ENCODE measurements at places on chromosomes 1 and 21.

- DNase-seq: no peak
Measured at GRCh38 chr1:171213559-171214454, 28.7 kb downstream of the FMO2 start.

GRCh38 chr21:29342363-29342957, 43.7 kb downstream of the BACH1 start:
- no peak for DNase-seq

DNA sequence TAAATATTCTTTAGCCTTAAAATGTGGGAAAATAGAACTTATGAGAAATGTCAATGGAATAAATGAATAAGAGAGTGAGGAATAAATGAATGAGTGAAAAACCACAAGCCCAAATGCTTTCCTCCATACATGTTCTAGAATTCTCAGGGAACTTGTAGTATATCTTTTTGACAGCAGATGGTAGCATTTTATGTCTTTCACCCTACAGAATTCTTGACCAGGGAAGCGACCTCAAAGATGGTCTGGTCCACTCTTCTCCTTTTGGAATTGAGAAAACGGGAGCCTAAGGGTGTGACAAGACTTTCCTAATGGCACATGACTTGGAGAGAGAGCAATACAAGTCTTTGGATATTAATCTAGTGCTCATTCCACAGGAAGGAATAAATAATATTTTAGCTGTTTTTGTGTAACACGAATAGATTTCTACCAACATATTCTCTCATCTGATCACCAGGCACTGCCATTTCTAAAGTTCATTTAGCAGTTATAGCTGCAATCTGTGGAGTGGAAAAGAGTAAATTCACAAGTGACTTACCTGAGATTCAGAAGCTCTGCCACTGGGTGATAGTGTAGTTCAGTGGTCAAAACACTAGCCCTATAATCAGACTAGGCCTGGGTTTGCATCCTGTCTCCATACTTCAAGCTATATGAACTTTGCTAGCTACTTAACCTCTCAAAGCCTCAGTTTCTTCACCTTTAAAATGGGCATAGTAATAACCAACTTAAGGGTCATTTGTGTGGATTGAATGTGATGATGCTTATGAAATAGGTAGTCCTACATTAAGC, 15.0 kb upstream of the F5 start:
- no peak for DNase-seq

DNA sequence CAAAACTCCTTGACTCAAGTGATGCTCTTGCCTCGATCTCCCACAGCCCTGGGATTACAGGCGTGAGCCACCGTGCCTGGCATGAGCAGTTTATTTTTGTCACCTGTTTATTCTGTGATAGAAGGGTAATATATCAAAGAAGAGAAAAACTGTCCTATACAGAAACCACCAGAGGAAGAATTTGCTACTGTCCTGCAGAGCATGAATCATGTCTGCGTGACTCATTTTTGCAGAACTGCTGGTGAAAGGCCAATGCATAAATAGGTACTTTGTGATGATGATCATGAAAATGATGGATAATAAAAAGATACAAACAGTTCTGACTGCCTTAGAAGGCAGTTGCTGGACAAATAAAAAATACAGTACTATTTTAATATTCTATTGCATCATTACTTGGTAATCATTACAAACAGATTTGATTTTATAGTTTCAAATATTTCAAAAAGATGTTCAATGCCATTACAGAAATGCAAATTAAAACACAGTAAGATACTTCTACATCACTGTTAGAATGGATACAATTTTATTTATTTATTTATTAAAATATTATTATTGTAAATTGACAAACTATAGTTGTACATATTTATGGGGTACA, 26.5 kb downstream of the RIPPLY3 start:
- peak; percentile 34 for DNase-seq

DNA sequence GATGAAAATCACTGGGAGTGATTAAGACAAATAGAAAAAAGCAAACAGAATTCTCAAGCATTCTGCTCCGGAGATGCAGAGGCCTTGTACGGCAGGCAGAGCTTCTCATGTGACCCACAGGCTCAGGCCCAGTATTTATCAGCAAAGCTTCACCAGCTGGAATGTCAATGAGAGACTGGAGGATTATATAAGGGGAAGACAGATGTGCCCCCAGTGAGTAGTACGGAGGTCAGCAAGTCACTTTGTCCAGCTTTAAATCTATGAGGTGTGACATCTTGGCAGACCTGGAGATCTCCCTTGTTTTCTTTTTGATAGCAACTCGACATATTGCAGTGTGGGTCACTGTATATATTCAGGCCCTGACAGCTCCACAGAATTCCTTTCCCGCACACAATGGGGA, 106.8 kb downstream of the HHIPL2 start:
- DNase-seq: no peak

DNA sequence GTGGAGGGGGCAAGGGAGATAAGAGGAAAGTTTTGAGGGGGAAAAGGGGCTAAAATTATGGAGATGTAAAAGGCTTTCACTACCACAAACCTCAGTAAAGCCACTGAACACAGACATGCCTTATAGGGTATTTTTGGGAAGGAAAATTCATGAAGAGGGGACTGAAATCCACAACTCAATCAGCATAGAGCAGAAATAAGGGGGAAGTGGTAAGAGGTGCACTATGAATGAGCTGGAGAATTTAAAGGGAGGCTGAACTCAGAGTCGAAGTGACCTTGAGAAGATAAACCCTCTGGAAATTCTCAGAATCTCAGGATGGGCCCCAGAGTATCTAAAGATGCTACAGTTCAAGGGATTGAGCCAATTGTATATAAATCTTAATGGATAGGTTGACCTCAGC, 15.3 kb downstream of the RHEX start:
- no peak for DNase-seq

GRCh38 chr1:246769306-246769705, 45.1 kb downstream of the SCCPDH start:
- no peak for DNase-seq

- peak; percentile 40 for DNase-seq
Measured at GRCh38 chr1:203672346-203672745, 45.7 kb downstream of the ATP2B4 start.

GRCh38 chr1:65449214-65449823, 28.9 kb downstream of the LEPR start:
- no peak for DNase-seq

- no peak for DNase-seq
Measured at GRCh38 chr1:1225238-1225845, 6.5 kb downstream of the SDF4 start.

- no peak for DNase-seq
Measured at GRCh38 chr1:207003210-207003609, 29.3 kb downstream of the C1orf116 start.

DNA sequence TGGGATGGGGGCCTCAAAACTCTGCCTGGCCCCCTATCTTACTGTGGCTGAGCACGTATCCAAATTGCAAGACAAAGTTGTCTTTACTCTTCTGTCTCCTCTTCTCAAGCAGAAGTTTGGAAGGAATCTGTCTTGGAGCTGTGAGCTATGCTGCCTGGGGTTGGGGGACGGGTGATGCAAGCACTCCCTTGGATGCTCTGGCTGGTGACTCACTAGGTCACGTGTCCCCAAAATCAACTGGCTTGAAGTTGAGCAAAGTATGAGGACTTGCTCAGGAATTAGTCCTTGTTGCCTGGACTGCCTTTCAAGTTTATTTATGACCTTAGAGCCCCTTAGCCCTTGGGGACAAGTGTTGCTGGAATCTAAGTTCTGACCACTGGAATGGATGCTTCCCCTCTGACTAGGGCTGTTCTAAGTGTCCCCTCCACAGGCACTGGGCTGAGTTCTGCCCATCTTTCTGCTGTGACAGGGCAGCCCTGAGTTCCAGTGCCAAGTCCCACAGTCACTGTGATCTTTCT, 269.5 kb downstream of the HHAT start:
- peak; percentile 21 for DNase-seq

DNA sequence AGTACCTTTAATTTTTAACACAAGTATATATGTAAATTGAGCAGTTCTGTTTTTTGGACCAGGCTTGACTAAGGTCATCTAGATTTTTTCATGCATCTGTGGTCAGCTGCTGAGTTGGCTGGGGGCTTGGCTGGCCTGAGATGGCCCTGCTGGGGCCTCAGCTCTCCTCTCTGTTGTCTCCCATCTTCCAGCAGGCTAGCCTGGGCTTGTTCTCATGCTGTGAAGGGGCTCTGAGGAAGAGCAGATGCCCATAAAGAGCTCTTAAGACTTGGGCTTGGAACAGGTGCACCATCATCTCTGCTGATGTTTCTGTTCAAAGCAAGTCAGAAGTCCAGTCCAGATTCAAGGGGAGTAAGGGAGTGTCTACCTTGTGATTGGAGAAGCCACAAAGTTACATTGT, 51.2 kb upstream of the TNR start:
- no peak for DNase-seq

DNA sequence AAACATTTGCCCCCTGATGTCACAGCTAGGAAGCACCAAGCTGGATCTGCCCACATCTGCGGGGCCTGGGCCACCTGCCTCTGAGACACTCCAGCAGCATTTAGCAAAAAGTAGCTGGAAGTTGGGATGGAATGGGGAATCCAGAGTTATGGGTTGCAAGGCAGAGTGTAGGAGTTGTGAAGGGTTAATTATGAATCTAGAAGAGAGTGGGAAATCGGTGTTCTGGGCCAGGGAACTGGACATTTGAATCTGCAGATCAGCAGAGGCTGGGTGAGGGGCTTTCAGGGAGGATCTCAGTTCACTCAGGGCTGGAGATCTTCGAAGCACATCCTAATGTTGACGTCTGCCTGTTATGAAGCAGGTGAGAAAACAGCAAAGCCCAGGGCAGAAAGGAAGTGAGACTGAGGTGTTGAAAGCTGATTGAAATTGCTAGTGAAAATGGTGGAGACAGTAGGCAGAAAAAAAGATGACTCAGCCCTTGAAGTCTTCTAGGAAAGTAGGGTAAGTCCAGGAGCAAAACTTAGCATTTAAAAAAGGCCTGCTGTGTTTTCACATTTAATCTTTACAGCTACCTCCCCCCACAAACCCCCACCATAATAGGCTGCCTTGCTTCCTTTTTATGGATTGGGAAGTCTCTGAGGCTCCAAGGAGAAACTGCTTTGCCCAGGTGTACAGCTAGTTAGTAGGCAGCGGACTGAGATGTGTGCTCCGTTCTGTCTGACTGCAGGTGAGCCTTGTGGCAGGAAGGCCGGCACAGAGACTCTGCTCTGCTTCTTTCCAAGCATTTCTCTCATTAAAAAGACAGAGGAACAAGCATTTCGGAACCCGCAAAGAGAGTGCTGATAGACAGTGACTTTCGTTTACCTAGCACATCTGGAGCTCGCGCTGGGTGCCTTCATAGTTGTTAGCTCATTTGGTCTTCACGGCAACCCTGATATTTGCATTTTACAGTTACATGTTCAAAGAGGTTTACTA, 7.2 kb downstream of the VANGL1 start:
- DNase-seq: no peak

DNA sequence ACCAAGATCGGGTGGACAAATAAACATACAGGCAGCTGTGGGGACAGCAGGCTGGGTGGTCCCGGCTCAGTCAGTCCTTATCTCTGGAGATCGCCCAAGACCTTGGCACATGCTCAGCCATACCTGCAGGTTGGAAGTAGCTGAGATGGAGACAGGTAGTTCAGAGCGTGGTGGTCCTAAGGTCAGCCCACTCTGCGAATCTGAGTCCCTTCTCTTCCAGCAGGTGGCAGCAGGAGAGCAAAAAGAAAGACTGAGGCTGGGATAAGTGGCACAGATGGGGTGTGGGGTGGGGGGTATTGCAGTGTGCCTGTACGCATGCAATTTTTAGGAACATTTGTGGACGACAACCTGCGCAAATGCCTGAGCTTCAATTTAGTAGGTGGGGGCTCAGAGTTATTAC, 104.9 kb downstream of the TENT5C start:
- DNase-seq: no peak

DNA sequence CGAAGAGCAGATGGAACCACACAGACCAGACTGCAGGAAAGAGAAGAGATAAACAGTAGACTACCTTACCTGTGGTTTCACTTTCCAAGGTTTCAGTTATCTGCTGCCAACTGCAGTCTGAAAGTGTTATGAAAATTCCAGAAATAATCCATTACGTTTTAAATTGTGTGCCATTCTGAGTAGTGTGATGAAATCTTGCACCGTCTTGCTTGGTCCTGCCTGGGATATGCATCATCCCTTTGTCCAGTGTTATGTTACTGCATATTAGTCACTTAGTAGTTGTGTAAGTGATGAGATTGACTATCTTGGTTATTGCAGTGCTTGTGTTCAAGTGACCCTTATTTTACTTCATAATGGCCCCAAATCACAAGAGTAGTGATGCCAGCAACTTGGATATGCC, 33.9 kb downstream of the DNAJC6 start:
- no peak for DNase-seq

GRCh38 chr1:81407000-81407821, 393.5 kb upstream of the ADGRL2 start:
- DNase-seq: no peak

GRCh38 chr1:189628857-189629256, 848.8 kb downstream of the BRINP3 start:
- no peak for DNase-seq

DNA sequence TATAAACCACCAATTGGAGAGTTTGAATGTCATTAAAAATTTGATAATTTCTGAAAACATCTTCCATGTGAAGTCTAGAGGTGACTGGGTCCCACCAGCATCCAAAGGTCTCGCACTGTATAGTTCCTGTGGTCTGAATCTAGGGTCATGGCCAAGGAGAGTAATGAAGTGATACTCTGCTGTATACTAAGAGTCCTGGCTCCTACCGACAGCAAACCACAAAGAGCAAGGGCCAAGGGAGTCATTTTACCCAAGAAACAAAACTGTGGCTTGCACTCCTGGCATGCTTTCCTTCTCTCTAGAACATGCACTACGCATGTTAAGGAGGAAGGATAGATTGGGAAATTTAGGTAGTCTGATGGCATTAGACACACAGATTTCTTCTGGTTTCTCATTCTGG, 115.6 kb downstream of the BRINP2 start:
- DNase-seq: no peak

- no peak for DNase-seq
Measured at GRCh38 chr1:97824200-97824599, 96.6 kb downstream of the DPYD start.

GRCh38 chr1:107449326-107449725, 308.5 kb downstream of the NTNG1 start:
- no peak for DNase-seq

DNA sequence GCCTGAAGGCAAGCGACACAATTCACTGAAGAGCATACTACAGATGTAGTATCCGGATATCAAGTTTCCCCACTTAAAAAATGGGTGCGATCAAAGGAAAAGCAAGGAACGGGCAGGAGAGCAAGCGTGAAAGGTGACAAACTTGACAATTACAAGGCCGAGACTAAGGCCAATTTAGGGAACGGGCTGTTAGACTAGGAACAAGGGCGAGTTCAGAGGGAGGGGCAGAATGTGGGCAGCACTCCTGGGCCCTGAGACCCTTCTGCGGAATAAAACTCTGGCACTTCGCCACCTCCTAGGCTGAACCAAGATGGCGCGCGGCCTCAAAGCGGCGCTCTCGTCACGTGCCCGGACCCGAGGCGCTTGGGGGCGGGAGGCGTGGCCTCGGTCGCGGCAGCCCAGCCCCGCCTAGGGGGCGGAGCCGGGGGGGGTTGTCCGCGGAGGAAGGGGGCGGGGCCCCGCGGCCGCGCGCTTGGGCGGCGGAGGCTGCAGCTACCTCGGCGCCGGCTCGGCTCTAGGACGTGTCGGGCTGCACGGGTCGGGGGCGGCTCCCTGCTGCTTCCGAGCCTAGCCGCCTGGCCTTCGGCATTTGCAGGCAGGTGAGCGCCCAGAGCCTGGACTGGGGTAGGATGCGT, at the start of gene PPFIA4:
PPFIA4 (plus strand) TSS at position 461 of the 635 bp plus-strand sequence. CDS start 12,518 bp downstream, outside the sequence.
- peak; percentile 92 for DNase-seq

Data from adrenal gland (tissue), 19 donors.